Right kidney (tissue), 9 donors: ENCODE measurements at places on chromosomes 3 and 15.

GRCh38 chr3:98657457-98657856, 64.0 kb upstream of the CPOX start:
- DNase-seq, result peak; percentile 18

DNA sequence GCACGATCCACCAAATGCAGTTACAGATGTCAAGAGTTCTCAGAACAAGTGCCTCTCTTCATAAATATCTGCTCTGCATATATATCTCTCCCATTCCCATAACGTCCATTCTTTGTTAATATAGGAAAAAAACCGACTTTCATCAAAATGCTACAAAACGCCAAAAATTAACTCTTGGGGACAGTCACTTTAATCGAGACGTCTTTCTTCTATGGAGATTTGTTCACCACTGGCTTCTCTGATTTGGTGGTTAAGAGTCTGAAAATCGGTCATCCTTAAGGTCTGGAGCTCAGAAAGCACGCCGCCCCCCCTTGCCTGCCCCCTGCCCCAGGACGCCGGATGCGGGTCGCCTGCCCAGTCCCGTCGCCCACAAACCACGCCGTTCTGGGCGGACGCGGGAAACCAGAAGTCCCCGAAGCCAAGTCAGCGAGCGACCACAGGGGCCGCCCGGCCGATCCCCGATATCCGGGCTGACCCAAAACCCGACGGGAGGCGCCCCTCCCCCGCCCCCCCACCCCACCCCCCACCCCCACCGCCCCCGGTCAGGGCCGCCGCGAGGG, 252.7 kb downstream of the TJP1 start:
- DNase-seq, result peak; percentile 15

DNA sequence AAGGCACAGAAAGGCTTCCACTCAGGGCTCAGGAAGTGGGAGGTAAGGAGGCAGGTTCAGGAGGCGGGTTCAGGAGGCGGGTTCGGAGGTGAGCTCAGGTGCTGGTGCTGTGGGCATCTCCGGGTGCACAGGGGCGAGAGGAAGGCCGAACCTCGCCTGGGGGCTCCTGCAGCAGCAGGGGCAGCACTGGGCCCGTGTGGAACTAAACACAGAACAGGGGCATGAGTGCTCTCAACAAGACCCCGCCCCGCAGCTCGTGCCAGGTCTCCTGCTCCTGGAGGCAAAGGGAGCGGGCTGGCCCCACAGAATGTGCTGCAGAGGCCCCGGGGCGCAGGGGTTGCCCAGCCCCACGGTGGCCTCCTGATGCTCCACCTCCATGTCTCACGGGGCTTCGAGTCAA, 13.7 kb downstream of the ZDHHC19 start:
- DNase-seq, result no peak

DNA sequence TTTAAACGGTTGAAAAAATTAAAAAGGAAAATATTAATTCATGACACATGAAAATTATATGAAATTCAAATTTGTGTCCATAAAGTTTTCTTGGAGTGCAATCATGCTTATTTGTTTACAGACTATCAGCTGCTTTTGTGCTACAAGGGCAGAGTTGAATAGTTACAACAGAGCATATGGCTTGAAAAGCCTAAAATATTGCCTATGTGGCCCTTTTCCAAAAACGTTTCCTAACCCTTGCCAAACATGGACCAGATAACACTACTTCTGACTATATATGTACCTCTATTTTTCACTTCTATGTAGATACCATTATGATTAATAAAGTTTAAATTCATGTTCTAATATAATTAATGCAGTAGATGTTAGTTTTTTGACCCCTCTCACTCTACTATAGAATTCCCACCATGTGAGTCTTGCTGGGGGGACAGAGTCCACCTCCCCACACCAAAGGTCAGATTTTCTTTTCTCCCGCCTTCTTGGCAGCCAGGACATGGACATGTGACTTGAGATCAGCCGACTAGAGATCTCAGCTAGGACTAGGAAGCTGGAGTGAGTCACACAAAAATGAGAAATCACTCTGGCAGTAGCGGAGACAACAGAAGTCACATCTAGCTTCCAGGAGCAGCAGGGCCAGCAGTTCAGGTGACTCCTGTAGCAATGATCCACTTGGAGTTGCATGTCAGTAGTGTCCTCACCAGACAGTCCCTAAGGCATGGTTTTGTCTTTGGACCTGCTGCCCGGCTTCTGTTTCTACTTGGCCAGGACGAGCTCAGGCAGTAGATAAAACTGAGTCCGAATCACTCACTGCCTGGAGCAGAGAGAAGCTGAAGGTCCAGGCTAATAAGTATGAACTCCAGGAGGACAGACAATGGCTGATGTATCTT, 22.4 kb downstream of the CIAO2A start:
- DNase-seq, result no peak

GRCh38 chr3:10373686-10374261, 52.9 kb upstream of the SEC13 start:
- no peak for DNase-seq

DNA sequence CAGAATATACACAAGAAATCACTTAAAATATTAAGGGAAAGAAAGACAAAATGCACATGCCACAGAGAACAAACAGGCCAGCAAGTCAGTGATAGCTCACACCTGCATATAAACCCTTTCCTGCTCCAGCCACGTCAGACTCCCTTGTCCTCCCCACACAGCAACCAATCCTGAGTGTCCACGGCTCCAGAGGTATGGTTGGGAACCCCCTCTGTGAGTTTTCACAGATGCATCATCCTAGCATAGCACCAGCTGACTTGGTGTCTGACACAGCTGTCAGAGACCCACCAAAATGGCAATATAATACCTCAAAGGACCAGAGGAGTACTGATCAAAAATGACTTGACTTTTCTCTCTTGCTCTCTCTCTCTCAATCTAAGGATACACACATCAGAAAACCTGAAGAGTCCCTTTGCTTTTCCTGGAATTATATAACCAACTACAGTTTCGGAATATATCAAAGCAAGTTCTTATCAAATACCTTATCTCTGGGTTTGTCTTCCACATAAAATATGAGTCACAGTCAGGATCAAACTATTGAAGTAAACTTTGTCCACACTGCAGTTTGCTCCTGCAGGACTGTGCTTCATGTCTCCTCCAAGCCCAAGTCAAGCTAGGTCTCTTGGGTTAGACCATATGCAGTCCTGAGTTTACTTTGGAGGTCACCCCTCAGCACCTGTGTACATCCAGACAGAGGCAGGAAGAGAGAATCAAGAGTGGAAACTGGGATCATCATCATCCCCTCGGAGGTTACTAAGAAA, 187.1 kb upstream of the THBS1 start:
- no peak for DNase-seq

DNA sequence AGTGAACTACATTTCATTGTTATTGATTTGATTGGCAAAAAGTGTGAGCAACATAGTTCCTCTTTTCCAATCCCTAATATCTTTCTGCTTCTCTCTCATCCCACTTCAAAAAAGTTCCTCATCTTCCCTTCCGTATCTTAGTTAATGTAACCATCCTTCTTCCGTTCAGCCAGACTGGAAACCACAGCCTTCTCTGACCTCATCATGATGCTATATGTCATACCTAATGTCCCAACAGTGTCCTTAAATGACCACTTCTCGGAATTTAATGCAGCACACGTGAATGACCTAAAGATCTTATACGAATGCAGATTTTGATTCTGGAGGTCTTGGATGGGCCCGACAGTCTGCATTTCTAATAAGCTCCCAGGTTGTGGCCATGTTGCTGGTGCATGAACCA, 320.3 kb upstream of the SATB1 start:
- no peak for DNase-seq

- DNase-seq, result no peak
These were observed 5.5 kb downstream of the FAM81A start for GRCh38 chr15:59443341-59444072.
